Stimulated activated CD8-positive, alpha-beta memory T cell treated with anti-CD3 and anti-CD28 coated beads, Interleukin-7, amount 100 ng/mL, for 1 hour (primary cell): ENCODE measurements at places on chromosomes 13 and 19.

DNA sequence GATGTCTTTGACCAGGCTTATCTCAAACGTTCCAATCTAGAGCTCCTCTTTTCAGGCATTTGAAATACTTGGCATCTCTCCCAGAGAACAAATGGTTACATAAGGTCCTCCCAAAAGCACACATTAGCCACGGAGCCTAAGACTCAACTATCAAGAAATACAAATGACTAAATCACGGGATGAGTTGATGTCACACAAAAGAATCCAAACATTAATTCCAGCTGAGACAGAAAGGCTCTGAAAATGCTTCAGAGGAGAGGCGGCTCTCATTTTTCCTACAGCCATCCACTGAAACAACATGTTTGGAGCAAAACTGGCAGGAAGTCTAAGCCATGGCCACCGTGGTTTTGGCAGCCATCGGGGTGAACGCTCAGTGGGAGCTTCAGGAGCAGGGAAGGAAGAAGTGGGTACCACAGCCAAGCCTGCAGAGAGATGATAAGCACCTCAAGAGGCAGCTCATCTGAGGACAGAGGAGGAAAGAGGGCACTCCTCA lies 122.5 kb downstream of the STK24 start:
- DNase-seq: no peak

DNA sequence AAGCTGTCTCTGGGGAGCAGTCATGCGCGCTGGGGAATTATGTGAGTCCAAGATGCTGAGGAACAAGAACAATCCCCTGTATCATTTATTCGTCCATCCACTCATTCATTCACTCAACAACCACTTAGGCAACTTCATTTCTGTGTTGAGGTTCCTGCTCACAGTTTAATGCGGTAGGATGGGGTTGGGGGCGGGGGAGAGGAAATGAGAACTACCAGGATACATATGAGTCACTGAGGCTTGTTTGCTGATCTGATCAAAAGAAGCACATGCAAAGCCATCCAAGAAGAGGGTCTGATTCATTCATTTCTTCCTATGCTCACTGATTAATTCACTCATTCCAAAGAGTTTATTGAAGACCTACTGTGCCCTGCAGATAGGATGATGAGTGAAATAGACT lies 20.9 kb downstream of the ZNF536 start:
- no peak for DNase-seq

GRCh38 chr19:41265395-41266153 lies 1.4 kb downstream of the HNRNPUL1 start:
- no peak for DNase-seq

DNA sequence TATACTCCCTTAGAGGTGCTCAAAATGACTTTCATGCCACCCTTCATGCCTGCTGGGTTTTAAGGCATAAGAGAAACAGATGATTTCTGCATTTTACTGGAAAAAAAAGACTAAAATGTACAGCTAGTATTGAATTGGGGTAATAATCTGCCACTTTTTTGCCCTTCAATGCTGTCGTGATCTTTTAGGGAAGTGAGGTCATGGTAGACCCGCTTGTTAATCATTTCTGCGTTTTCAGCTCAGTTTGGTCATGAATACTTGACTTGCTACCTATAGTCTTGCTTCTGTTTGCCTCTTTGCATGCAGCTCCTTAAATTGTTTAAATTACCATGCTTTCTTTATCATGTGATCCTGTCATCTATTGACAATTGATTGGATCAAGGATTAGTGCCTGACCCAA lies 90.4 kb downstream of the PCCA start:
- no peak for DNase-seq

- no peak for DNase-seq
Observed at GRCh38 chr13:37997641-37998040, 128.1 kb upstream of the TRPC4 start.

DNA sequence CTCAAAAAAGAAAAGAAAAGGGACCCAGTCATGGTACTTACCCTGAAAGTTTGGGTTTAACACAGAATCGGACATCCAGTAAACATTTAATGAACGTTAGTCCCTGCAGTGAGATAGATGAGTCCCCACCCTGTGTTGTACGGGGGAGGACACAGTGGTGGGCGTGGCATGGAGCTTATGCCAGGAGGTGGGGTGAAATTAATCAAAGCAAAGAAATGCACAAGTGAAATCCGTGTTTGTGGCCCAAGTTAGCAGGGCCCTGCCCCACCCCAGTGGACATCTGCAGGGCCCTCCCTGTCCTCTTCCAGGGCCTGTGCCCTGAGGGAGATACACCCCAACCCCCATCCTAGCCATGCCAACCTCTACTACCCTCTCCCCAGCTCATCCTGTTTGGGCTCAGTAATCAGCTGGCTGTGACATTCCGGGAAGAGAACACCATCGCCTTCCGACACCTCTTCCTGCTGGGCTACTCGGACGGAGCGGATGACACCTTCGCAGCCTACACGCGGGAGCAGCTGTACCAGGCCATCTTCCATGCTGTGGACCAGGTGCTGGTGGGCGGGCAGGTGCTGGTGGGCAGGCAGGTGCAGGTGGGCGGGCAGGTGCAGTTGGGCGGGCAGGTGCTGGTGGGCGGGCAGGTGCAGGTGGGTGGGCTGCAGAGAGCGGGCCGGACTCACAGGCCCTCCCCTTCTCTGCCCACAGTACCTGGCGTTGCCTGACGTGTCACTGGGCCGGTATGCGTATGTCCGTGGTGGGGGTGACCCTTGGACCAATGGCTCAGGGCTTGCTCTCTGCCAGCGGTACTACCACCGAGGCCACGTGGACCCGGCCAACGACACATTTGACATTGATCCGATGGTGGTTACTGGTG lies 3.9 kb downstream of the MCOLN1 start:
- no peak for DNase-seq

GRCh38 chr13:113926951-113927660 lies 46.8 kb downstream of the C13orf46 start:
- DNase-seq: no peak

DNA sequence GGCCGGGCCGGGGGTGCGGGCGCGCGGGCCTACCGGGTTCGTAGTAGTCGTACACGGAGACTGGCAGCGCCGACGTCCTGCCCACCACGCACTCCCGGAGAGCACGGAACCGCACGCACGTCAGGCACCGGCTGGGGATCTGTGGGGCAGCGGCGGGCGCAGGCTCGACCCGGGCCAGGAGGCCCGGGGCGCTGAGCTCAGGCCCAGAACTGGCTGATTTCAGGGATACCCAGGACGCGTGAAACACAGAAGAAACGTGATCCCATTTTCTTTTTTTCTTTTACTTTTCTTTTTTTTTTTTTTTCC lies 9.0 kb downstream of the F2RL3 start:
- no peak for DNase-seq

GRCh38 chr19:37012093-37012745 lies 66.0 kb upstream of the ZNF420 start:
- no peak for DNase-seq

- DNase-seq: no peak
Observed at GRCh38 chr19:14770136-14770535, 8.2 kb downstream of the ADGRE2 start.

- no peak for DNase-seq
Observed at GRCh38 chr19:49201042-49201441, 43.5 kb downstream of the TRPM4 start.

GRCh38 chr13:37106642-37107041 lies 1.2 kb upstream of the CSNK1A1L start:
- no peak for DNase-seq

DNA sequence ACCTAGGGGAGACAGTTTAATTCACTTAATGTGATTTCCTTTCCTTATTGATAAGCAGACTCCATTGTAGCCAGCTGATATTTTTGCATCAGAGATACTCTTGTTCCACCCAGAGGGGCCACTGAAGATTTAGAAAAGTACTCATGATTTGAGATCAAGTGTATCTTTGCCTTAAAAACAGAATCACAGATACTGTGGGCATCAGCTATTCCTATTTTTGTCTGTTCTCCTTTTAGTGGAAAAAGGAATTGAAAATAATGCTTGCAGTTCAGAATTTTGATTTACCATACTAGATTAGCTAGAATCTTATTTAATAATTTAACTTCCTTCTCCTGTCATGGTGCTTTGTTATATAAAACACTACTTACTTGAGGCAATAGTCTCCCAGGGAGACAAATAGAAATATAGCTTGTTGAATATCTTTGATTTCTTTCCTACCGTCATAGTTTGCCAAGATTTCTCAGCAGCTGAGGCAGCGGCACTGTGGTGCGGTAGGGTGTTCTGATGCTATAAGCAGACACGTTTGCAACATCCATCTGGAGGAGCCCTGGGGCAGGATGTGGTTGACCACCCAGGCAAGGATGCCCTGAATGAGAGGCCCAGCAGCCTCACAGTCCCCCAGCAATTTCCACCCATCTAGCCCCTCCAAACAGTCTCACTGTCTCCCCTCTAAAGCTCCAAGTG lies 47.0 kb upstream of the RAP2A start:
- no peak for DNase-seq

DNA sequence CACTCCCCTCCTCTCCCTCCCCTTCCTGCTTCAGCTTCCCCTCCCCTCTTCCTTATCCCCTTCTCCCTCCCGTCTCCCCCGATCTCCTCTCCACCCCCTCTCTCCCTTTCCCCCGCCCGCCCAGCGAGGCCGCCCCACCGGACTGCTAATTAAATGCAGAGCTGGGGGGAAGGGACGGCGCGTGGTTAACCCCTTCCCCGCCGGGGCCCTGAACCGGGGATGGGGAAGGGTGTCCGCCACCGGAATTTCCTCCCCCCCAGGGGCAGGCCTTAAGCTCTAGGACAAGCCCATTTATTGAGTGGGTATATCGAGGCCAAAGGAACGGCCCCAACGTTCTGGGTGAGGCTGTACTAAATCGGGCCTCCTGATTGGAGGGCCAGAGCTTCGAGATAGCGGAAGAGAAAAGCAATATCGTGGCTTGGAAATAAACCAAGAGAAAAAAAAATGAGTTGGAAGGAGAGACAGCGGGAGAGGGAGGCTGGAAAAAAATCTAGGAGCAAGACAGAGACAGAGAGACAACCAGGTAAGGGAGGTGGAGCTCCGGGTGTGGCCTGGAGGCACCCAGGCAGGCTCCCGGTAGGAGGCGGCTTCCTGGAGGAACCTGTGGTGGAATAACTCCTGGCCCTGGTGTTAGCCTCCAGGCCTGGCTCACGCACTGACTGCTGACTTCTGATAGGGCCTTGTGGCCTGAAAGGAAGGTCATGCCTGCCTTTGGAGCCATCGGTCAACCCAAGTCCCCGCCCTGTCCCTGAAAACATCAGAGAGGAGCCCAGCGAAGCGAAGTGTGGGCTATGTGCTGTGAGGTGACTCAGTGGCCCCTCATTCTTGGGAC lies 11.6 kb upstream of the JUND start:
- DNase-seq: no peak

GRCh38 chr19:6680141-6680540 lies 10.2 kb upstream of the TNFSF14 start:
- DNase-seq: no peak

DNA sequence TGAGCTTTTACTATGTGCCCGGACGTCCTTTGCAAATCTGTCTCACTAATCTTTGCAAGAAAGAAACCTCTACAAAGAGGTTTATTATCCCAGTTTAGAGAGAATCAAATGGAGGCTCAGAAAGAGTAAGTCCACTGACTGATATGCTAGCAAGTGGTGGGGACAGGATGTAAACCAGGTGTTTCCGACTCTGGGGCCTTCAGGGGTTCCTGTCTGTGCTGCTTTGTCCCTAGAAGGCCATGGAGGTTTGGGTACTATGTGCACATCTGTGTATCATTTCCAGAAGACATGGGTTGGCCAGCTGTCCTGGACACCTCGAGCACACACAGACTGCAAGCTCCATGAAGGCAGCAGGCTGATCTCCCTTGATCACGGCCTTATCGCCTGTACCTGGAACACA lies 1.2 kb upstream of the KPTN start:
- DNase-seq: no peak

DNA sequence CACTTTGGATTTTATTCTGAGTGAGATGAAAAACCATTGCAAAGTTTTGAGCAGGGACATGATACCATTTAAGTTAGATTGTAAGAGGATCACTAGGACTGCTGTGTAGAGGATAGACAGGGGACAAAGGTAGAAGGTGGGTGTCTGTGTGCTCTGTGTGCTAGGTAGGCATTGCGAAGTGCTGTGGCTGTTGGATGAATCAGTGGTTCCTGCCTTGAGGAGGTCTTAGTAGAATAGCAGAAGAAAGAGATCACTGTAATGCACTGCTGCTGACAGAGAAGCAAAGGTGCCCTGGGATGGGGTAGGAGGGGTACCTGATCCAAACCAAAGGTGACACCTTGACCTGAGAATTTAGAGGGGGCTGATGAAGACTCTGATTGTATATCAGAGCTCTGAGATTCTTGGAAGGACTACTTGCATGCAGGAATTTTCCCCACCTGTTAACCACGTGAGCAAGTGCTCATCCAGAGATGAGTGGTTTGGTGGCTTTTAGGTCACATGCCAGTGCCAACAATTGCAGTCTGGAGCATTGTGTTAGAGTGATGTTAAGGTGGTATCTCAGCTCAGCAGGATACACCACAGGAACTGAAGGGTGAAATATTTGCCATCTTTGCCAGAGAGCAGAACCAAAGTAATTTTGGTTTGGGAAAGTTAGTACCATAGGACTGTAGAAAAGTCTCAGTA lies 10.8 kb downstream of the WASF3 start:
- DNase-seq: no peak

- no peak for DNase-seq
Observed at GRCh38 chr13:48655291-48655690, 1.6 kb downstream of the CYSLTR2 start.

GRCh38 chr13:98742961-98743360 lies 9.5 kb downstream of the SLC15A1 start:
- no peak for DNase-seq

DNA sequence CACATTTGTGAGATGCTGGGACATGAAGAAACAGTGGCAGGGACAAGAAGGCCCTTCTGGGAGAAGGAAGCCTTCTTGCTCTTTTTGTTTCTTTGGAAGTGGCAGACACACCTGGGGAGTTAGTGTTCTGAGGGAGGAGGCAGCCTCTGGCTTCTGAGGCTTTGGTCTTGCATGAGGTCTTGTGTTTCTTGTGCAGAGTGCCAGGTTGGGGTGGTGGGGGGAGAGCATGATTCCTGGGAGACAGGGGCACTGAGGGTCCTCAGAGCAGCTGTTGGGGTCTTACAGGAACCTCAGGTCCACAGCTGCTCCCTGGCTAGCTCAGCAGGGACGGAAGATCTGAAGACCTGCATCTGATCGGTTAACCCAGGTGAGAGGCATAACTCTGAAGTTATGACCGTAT lies 167.5 kb upstream of the ZNF536 start:
- no peak for DNase-seq

DNA sequence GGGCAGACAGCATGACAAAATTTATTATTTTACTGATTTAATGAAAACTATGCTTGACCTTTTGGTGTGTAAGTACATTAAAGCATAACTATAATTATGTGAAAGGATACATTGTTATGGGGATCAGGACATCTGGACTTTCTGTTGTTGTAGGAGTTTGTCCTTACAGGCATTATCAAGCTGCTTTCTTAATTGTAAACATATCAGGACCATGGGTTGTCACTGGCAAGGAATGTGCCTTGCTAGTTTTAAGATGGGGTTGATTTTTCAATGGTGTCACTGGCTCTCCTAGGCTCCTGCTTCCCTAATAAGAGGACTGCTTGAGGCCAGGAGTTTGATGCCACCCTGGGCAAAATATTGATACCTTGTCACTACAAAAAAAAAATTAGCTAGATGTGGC lies 32.6 kb downstream of the KBTBD6 start:
- DNase-seq: no peak
